ENCODE measurements at places on chromosomes 6 and 20. TPM values are rescaled to one million over a fixed set of nuclear protein-coding genes. Genes with fewer than 3 reads are reported as not detected.

RBPJL gene
- total RNA-seq = not detected

GHRH gene
- total RNA-seq = not detected

SEL1L2 gene
- total RNA-seq = not detected

TPBG gene
- total RNA-seq = not detected

RNF5 gene
- 52.7 TPM for total RNA-seq

BCAS4 gene
- total RNA-seq = 23.3 TPM

NKX2-2 gene
- total RNA-seq = not detected

DNA sequence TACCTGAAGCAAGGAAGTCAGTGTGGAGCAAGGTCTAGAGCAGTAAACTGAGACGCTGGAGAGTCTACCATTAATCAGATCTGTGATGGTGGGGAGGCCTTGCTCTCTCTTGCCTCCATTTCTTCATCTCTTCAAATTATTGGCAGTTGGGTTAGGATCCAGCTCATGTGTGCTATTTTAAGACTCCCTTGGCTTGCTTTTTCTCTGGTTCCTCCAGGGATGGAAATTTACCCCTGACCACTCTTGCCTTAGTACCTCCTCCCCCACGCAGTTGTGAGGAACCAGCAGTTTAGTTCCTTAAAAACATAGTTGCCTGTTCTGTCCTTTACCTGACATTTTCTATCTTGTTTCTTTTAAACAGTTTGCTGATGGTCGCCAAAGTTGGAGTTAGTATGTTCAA lies 7.4 kb downstream of the TMEM14C start:
- peaks cover 4% of the 10 kb centered on the region for H3K4me1 ChIP-seq
- H3K4me3 ChIP-seq = no peak overlapping the region
- no peak for DNase-seq
- no peaks in the 10 kb centered on the region for H3K27me3 ChIP-seq

- peaks cover 5% of the 10 kb centered on the region for H3K27me3 ChIP-seq
- no peaks in the 10 kb centered on the region for H3K36me3 ChIP-seq
- no peak for DNase-seq
- no peaks in the 10 kb centered on the region for H3K4me1 ChIP-seq
Observed at GRCh38 chr20:39111359-39112177, 149.4 kb downstream of the DHX35 start.

DNA sequence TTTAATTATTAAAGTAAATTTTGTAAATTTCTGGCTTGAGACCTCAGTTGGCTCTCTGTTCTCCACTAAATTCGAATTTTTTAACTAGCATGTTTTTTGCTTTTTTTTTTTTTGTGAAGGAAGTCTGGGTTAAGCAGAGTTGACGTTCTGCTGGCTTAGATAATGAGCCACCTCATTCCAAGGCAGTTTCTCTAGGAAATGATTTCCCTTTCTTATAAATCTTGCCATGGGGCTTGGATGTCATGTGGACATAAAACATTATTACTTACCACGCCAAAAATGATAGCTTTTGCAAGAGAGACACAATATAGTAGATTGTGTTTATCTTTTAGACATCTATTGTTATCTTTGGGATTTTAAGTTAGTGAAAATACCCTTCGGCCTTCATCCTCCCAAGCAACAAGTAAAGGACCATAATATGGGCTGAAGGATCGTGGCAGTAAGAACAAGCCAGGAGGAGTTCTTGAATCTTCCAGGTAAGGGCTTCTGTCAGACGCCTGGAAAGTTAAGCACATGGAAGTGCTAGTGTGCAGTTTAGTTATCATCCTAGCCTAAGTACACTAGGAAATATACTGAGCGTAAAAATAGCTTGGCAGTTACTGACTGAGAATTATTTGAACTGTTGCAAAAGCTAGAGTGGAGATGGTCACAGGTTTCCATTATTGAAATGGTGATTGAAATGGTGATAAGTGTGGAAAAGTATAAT lies 30.7 kb downstream of the ADGRG6 start:
- no peak for DNase-seq
- H3K27ac ChIP-seq = no peak overlapping the region
- H3K36me3 ChIP-seq = no peaks in the 10 kb centered on the region
- H3K4me1 ChIP-seq = peaks cover 6% of the 10 kb centered on the region

- H3K27ac ChIP-seq = peak overlapping the region; percentile 45
- DNase-seq = no peak
- H3K27me3 ChIP-seq = no peaks in the 10 kb centered on the region
- H3K4me1 ChIP-seq = peaks cover 6% of the 10 kb centered on the region
- no peak overlapping the region for H3K4me3 ChIP-seq
Observed at GRCh38 chr20:32681175-32682084, 7.7 kb upstream of the C20orf203 start.
